ENCODE measurements at places on chromosomes 7 and 10.

DNA sequence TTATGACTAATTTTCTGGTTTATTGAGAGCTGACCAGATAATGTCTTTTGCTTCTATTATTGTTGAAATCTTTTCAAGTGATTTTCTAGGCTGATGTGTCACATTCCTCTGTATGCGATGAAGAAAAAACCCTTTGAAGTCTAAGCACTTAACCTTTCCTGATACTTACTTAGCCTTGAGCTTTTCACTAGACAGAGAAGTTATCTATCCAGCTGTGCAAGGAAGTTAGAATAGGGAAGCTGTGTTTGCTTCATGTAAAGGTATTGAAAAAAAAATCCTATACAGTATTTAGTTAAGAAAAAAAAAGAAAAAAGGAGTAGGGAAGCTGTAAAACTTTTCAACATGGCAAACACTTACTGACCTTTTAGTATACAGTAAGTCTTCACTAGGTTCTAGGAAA, 117.6 kb upstream of the DNAJB12 start:
- no peak for DNase-seq

DNA sequence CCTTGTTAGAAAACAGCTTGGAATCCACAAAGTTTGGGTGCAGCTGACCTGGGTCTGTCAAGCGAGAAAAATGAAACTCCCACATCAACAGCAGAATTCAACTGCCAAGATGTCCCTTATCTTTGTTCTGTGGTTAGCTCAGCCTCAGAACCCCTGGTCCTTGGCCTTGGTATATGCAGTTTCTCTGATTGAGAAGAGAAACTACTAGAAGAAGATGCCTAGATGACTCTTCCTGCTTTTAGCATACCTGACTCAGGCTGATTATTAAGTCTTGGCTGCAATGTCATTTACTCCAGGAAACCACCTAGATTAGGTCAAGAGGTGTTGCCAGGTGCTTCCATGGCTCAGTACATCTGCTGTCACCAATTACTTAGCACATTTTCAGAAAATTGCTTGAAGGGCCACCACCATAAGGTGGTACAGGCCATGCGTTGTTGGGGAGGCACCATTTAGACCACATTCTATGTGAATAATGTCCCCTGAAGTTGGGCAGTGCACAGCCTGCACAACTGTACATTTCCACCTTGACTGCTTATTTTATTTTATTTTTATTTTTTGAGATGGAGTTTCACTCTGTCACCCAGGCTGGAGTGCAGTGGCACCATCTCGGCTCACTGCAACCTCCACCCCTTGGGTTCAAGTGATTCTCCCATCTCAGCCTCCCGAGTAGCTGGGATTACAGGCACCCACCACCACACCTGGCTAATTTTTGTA, 59.4 kb upstream of the ZNF438 start:
- DNase-seq: no peak

DNA sequence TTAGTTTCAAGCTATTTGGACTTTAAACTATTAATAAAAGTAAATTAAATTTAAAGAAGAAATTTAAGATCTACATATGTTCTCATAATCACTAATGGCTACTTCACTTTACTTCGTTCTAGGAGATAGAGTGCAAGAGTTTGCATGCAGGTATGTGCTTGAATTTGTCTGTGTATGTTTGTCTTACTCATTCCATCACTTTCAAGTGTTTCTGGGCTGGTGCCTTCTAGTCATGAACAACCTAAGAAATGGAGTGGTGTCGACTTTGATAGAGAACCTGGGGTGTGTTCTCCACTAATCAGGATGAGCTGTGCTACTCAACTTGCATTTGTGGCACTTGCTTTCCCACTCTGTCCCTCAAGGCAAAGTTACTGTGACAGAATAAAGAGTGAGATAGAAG, 169.9 kb downstream of the KCND2 start:
- no peak for DNase-seq

- DNase-seq: no peak
Observed at GRCh38 chr10:17548770-17549169, 68.4 kb downstream of the HACD1 start.

DNA sequence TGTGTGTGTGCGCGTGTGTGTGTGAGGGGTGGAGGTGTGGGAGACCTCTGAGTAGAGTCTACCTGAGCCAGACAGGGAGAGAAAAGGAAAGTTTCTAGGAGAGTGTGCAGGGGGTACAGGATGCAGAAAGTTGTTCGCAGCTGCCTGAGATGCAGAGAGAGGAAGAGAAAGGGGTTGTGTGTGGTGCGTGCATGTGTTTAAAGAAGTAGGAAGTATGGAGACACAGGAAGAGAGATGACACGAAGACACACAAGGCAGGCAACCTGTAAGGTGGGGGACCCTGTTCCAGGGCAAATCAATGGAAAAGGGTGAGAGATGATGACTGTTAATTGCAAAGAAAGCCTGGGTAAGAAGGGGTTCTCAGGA, 52.2 kb downstream of the C10orf105 start:
- no peak for DNase-seq
